ENCODE measurements at places on chromosomes 1 and 21.

GRCh38 chr1:29544406-29544805 lies 308.1 kb downstream of the PTPRU start:
- DNase-seq: no peak

DNA sequence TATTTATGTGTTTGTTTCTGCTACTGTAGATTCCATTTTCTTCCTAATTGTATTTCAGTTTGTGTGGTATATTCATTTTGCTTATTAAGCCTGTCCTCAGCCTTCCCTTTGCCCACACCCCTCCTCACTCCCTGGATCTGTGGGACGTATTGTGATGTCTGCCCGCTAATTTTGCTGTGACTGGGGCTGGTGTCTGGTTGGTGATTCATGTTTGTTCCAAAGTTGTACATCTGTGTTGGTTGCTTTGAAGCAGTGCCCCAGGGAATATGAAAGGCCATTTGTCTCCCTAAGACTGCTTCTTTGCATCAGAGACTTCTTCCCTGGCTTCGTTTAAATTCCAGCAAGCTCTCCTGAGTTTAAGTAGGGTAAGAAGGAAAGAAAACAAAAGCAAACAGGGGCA lies 289.5 kb upstream of the SGIP1 start:
- DNase-seq: no peak

- no peak for DNase-seq
Observed at GRCh38 chr1:219526074-219526473, 86.8 kb downstream of the ZC3H11B start.

- DNase-seq: no peak
Observed at GRCh38 chr1:15627343-15627988, 10.2 kb downstream of the DDI2 start.
